Esophagus squamous epithelium (tissue), 5 donors: ENCODE measurements at places on chromosomes 2 and 18.

DNA sequence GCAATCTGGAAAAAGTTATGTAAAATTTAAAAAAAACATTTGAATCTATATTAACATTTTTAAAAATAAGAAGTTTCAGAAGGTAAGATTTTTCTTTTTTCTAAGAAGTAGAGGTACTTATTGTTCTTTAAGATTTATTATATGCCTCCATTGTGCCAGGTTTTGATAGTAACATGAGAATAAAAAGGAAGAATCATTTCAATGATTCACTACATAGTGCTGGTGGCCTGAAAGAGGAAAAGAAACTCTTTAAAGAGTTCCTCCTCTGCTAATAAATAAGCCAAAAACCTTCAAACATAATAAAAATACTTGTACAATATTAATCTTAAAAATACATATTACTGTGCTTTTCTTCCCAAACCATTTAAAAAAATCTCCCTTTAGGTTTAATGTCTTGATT is 69.0 kb downstream of the ANKRD44 start:
- no peak for DNase-seq

- DNase-seq: peak; percentile 3
Measured at GRCh38 chr2:44100351-44100750, 68.3 kb upstream of the PPM1B start.

GRCh38 chr2:191629001-191629453 is 48.9 kb upstream of the NABP1 start:
- DNase-seq: no peak

GRCh38 chr18:160831-161570 is 2.6 kb downstream of the USP14 start:
- DNase-seq: no peak

DNA sequence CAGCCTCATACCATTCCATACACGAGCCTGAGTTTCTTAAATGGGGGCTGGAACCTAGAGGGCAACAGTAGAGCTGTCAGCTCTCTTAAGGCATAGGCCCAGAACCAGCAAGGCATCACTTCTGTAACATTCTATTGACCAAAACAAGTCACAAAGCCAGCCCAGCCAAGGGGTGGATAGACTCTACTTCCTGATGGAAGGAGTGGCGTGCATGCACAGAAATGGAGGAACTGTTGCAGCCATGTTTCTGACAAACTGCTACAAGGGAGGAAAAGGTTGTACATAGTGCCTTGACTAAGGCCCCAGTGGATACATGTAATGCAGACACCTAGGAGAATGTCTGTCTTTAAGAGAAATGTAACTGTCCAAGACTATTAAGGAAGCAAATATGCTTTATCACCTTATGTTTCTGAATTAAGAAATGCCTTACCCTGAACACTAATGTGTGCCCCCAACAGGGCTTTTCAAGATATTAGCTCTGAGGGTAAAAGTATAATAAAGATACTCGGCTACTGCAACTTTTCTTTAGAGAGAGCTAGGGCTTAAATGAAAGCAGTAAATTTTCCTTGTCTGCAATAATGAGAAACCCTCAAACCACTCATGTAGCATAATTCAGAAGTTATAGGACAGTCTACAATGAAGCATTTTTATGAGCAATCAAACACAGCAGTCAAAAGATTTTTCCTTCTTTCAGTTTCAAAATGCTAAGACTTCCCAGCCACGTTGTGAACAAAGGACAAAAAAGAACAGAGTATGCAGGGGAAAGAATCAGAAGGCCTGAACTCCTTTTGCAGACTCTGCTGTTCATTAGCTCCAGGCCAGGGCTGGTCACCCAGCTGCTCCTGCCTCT is 35.1 kb upstream of the CDC42EP3 start:
- no peak for DNase-seq

DNA sequence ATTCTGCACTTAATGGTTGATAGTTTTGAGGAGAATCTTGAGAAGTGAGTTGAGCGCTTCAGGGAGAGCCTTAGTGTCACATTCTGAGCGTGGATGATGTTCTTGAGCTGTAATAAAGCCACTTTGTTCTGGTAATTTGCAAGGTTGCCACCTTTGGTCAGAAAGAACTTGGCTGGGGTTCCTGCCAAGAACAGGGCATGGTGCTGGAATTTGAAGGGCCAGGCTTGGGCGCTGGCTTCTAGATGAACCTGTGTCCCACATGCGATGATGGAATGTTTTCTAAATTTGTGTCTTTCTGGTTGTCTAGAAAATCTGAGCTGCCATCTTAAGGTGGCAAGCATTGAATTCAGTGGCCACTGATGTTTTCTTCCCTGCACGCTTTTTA is 124.1 kb upstream of the EML6 start:
- no peak for DNase-seq

DNA sequence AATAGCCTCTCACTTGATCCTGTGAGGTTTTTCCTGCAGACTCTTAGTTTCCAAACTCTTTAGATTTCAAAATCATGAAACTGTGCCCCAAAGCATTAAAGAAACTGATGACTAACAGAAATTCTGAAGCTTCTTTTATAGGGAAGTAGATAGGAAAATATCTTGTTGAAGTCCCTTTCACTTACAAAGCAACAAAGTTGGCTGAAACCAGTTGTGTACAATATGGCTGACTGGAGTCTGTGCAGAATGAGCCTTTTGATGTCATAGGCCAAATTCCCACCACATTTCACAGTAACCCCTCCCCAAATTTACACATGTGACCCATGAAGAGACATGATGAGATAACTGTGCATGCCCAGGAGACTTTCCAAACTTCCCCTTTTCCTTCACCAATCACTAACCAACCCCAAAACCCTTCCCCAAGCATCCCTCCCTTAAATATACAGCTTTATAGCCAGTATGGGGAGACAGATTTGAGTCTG is 61.7 kb upstream of the NCK2 start:
- DNase-seq: no peak

- DNase-seq: no peak
Measured at GRCh38 chr18:3148930-3149535, 70.7 kb downstream of the MYOM1 start.

GRCh38 chr2:153739394-153739793 is 132.3 kb upstream of the GALNT13 start:
- DNase-seq: no peak

GRCh38 chr2:61792355-61792890 is 61.4 kb downstream of the FAM161A start:
- DNase-seq: no peak

DNA sequence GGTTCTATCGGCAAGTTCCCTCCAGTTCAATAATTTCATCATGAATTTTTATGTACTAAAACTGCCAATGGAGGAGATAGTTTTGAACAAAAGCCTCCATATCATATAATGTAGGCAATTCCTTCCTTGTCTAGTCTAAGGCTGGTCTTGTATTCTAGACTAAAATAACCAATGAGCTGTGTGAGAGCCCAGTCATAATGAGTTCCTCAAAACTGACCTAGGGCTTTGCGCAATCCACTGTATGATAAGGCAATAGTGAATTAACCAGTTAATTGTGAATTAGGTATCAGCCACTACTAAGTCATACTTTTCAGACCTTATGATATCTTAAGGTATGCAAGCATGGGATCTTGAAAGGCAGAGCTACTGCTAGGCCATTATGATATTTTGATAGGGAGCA is 7.6 kb upstream of the UXS1 start:
- DNase-seq: no peak

DNA sequence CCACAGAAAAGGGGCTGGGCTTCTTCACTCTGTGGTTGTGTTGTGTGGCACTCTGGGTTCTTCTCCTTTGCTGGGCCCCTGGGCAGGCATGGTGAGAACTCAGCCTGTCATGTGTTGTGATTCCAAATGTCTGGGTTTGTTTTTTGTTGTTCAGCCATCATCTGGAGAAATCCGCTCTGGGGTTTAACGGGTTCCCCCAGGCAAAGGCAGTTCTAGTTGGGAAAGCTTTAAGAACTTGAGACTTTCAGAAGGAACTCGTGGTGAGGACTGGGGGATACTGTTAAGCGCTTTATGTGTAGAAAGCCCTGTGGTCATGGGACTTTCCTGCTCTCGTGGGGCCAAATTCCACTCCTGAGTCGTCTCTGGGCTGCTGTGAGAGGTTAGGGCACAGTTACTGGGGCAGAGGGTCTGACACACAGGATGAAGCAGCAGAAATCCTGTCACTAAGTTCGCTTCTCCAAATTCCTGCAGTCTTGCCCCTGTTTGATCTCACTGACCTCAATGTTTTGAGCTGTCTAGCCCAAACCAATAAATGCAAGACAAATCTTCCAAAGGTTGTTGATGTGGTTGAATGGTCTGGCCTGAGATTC is 87.7 kb downstream of the RAPGEF4 start:
- DNase-seq: no peak

GRCh38 chr2:173232956-173233744 is 121.5 kb upstream of the CDCA7 start:
- no peak for DNase-seq

DNA sequence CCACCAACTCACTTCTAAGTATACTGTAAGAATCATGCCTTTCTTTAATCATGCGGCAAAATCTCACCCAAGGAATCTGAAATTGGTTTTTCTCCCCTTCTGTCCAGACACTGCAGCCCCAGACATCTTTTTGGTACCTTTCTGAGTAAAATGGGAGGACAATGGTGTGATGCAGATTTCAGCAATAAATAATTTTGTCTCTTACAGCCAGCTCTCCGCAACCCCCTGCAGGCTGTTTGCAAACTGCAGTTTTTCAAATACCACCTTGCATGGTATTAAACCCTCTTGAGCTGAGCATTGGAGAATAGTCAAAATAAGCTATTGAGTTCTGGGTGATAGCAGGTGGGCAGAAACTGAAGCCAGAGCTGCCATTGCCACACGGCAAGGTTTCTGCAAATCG is 32.2 kb downstream of the GPR39 start:
- no peak for DNase-seq

GRCh38 chr2:137847443-137847842 is 116.8 kb upstream of the HNMT start:
- no peak for DNase-seq
